IPS DF 19.7 (cell line): ENCODE measurements at places on chromosomes 13 and 19.
A peak's percentile ranks its signal among the peaks of the same experiment; 100 is the strongest.

GRCh38 chr19:58326501-58326913, 287 bp upstream of the ZSCAN22 start:
- DNase-seq: no peak

- DNase-seq: no peak
These were observed 18.2 kb downstream of the NUDT15 start for GRCh38 chr13:48055712-48056111.

GRCh38 chr19:41198559-41198958, 5.5 kb downstream of the CYP2S1 start:
- no peak for DNase-seq

- DNase-seq: no peak
These were observed 87.8 kb downstream of the SIPA1L3 start for GRCh38 chr19:37994823-37995130.

DNA sequence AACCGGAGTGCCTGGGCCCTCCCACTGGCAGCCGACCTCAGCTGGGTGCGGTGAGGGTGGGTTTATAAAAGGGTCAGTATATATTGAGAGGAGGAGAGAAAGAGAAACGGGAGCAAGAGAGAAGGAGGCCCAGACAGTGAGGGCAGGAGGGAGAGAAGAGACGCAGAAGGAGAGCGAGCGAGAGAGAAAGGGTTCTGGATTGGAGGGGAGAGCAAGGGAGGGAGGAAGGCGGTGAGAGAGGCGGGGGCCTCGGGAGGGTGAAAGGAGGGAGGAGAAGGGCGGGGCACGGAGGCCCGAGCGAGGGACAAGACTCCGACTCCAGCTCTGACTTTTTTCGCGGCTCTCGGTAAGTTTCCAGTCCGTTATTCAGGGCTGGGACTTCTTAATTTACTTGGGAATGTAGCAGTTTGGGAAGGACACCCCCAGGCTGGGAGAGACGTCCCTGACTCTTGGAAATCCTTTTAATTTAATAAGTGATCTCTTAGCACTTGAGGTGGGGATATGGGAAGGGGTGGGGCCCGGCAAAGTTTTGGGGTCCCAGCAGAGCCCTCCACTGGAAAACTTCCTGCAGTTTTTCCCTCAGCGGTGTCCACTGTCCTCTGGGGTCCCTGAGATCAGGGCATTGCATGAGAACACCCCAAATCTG, at the start of gene EMP3:
Gene EMP3 (plus strand): TSS at position 288 of the 646 bp plus-strand sequence. CDS start 1,293 bp downstream, outside the sequence.
- no peak for DNase-seq

DNA sequence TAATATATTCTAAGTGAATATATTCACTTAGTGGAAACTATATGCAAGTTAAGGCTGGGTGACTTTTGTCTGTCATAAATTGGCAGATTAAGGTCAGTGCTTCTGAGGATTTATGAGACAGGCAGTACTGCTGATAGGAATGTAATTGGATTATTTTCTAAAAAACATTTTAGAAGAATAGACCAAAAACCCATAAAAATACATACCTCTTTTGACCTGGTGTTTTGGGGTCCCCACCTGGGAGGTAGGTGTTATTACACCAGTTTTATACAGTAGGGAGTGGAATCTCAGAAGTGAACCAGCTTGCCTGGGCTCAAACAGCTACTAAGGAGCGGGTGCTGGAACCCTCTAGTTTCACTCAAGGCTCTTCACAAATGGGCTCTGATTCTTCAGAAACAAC, 25.3 kb downstream of the COG3 start:
- no peak for DNase-seq

GRCh38 chr19:6275170-6275744, 4.5 kb downstream of the MLLT1 start:
- DNase-seq: no peak

GRCh38 chr19:38384209-38385027, 3.4 kb downstream of the GGN start:
- DNase-seq: no peak

DNA sequence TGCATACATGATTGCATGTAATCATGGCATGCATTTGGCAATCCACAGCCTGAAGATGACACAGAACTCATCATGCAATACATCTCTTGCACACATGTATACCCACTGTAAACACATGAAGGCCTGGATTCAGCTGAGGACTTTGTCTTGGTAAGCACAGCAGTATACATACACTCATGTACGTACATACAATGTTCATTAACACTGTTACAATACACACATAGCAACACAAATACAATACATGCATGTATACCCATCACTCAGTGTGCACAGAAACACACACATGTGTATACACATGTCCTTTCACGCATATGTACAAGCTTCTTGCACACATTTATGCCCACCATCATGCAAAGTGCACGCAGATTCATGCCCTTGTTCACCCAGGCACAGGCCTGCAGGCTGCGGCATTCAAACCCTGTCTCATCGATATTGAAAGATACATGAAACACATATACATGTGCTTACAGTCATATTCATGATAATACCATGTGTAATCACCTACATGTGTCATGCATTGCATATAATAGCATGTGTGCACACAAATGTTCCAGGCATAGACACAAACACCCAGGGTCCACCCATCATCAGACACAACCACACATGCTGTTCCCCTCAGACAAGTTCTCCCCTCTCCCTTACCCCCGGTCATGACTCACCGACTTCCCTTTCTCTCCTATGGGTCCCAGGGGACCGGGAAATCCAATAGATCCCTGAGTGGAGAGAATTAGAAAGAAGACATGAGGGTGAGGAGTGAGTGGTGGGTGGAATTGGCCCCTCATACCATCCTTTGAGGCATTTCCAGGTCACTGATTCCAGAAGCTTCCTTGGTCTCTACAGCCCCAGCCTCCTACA, 28.7 kb downstream of the COL5A3 start:
- no peak for DNase-seq

- no peak for DNase-seq
These were observed 369.9 kb downstream of the PCDH9 start for GRCh38 chr13:66859934-66860877.

DNA sequence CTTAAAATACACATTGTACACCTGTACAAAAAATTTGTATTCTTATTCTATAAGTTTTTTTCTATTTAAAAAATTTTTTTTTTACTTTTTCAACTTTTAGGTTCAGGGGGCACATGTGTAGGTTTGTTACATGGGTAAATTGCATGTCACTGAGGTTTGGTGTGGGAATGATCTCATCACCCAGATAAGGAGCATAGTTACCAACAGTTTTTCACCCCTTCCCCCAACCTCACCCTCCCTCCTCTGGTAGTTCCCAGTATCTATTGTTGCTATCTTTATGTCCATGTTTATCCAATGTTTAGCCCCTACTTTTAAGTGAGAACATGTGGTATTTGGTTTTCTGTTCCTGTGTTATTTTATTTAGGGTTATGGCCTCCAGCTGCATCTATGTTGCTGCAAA, 89.9 kb downstream of the CDK8 start:
- no peak for DNase-seq

DNA sequence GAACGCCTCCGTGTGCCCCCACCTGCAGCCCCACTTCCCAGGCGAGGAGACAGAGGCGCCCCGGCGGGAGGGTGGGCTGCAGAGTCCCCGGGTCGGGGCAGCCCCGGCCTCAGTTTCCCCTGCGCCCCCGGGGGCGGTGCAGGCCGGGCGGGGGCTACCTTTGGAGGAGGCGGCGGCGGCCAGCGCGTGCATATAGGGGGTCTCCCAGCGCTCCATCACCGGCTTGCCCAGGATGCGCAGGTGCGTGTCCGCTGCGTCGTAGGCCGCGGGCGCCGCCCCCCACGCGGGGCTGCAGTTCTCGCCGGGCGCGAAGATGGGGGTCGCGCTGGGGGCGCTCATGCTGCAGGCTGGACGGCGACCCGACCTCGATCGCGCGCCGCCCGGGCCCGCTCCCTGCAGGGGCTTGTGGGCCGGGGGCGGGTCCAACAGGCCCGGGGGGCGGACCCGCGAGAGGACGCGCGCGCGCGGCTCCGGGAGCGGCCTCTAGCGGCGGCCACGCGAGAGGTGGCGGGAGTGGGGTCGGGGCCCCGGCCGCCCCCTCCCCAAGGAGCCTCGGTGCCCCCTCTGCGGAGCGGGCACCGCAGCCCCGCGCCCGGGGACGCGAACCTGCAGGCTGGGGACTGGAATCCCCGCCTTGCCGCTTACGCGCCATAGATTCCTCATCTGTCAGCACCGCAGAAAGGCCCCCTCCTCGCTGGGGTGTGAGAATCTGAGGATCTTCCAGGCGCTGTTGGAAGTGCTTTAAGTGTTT, at the start of gene GAMT:
Gene GAMT (minus strand): TSS at position 405 of the 751 bp plus-strand sequence. CDS start 66 bp downstream, at position 339.
- DNase-seq: no peak

DNA sequence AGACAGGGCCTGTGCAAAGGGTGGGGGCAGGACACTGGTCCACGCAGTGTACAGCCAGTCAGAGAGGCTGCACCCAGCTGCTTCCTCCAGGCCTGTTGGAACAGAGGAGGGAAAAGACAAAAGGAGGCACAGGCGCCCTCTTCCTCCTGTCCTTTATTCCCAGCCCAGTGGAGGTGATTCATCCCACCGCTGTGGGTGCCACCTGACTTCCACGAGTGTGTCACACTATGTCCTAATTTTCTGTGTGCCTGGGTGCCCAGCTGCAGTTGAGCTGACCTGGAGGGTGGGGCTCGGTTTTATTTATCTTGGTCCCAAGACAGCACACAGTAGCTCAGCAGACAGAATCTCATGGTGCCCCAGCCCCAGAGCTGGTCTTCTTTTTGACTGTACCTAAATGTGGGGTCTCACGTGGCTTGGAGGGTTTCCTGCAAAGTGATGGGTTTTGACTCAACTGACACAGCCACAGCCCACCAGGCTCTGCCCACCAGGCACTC, 9.0 kb downstream of the EPS15L1 start:
- no peak for DNase-seq

DNA sequence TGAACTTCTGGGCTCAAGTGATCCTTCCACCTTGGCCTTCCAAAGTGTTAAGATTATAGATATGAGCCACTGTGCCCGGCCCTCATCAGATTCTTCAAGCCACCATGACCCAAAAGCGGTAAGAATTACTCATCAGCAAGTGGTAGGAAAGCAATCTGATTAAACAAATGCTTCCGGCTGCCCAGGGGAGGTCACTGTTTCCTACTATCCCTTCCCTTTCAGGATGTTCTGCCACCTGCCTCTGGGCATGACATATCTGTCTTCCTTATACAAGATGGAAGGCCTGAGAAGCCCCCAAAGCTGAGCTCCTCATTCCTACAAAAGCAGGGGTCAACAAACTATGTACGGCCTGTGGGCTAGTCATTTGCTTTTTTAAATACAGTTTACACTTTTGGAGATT, 7.0 kb downstream of the ABHD8 start:
- no peak for DNase-seq

DNA sequence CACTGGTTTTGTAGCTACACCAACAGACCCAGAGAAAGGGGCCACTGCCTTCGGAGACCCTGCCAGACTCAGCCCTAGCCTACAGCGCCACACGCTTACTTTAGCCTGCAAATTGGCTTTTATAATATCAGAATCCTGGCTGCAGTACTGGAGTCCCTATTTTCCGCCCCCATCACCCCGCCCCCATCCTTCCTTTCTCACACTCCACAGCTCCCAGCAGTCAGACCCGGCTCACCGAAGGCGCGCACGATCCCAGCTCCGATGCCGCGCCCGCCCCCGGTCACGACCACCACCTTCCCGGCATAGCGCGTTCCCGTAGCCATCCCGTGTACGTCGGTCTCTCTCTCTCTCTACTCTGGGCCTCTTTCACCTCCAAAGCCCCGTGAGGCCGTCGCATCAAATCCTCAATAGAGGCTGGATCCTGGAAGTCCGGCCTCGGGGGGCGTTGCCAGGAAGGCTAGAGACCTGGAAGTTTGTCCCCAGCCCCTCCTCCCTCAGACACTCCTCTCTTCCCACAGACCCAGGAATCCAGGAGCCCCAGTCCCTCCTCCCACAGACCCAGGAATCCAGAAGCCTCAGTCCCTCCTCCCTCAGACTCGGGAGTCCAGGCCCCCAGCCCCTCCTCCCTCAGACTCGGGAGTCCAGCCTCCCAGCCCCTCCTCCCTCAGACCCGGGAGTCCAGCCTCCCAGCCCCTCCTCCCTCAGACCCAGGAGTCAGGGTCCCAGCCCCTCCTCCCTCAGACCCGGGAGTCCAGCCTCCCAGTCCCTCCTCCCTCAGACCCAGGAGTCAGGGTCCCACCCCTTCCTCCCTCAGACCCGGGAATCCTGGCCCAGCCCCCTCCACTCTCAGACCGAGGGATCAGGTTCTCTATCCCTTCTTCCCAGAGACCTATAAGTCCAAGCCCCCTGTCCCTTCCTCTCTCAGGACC, at the start of gene HSD17B14:
Gene HSD17B14 (minus strand): TSS at position 403 of the 929 bp plus-strand sequence. CDS start 80 bp downstream, at position 323.
- DNase-seq: no peak

DNA sequence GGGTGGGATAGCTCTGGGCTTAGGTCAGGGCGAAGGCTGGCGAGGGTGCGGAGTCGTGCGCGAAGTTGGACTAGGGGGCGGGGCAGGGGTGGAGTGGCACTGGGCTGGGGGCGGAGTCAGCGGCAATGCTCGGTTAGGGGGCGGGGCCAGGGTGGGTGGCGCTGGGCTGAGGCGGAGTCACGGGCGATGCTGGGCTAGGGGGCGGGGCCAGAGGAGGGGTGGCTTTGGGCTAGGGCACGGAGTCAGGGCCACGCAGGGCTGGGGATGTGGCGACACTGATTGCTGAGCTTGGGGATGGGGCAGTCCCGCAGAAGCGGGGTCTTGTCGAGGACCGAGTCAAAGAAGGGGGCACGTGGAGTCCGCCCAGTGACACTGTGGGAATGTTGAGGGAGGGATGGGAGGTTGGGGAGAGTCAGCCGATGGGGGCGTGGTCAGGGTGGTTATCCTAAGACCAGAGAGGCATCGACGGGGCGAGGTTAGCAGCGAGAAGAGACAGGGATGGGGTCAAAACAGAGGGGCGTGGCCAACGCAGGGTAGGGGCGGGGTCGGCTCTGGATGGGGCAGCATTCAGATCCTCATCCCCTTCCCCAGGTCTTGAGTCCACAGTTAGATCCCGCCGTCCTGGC, 8.7 kb downstream of the HOMER3 start:
- peak; percentile 77 for DNase-seq

- DNase-seq: no peak
These were observed 10.7 kb upstream of the SULT2A1 start for GRCh38 chr19:47896773-47897172.

DNA sequence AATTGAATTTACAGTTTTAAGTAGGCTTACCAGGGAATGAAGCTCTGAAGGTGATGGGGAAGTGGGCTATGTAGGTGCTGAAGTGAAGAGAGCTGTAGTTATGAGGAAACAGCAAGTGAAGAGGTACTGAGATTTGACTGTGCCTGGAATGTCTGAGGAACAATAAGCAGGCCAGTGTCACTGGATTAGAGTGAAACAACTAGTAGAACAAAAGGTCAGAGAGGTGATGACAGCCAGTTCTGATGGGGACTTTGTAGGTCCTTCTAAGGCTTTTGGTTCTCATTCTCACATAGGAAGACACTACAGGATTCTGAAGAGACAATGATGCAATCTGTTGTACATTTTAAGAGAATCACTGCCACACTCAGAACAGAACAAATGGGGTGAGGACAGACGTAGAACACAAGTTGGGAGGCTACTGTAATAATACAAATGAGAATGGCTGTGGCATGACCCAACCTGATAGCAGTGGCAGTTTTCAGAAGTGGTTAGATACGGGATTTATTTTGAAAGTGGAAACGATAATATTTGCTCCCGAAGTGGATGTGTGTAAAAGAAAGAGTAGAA, 130.8 kb downstream of the MYCBP2 start:
- no peak for DNase-seq

GRCh38 chr13:26528527-26528926, 29.0 kb upstream of the WASF3 start:
- DNase-seq: no peak

- DNase-seq: no peak
These were observed 17.1 kb upstream of the PSMC4 start for GRCh38 chr19:39953915-39954314.

GRCh38 chr13:25847145-25847544, 204.7 kb downstream of the SHISA2 start:
- DNase-seq: no peak

GRCh38 chr13:75762076-75762937, 126.2 kb downstream of the LMO7 start:
- DNase-seq: no peak

GRCh38 chr13:47326061-47326460, 429.2 kb upstream of the HTR2A start:
- no peak for DNase-seq
